ENCODE measurements at places on chromosomes 1 and 21.

GRCh38 chr1:172401477-172401876 lies 19.0 kb upstream of the C1orf105 start:
- no peak for DNase-seq

GRCh38 chr1:82160036-82160435 lies 359.3 kb downstream of the ADGRL2 start:
- DNase-seq: no peak

- DNase-seq: no peak
Measured at GRCh38 chr1:156500543-156500792, at the start of gene MEF2D. MEF2D (minus strand) TSS chr1:156500775; CDS start chr1:156483292, 17,483 bp downstream.

- DNase-seq: no peak
Measured at GRCh38 chr1:174413632-174414031, 34.1 kb upstream of the GPR52 start.

DNA sequence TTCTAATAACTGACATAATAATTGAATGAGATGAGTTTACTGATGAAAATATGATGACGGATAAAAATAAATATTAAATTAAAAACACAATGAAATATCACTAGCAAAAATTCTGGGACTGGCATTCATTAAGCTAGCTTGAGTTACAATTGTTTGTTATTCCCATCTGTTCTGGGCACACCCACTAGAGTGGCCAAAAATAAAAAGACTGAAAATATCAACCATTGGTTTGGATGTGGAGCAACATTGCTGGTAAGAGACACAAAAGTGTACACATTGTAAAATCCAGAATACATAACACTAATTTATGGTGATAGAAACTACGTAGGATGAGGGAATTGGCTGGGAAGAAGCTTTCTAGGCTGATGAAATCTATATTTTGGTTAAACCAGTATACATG lies 9.6 kb upstream of the NEK7 start:
- no peak for DNase-seq

- no peak for DNase-seq
Measured at GRCh38 chr1:204104331-204105130, 31.6 kb downstream of the SOX13 start.

- no peak for DNase-seq
Measured at GRCh38 chr1:10795276-10796021, 997 bp downstream of the CASZ1 start.

Measured in activated CD4-positive, CD25-positive, alpha-beta regulatory T cell treated with anti-CD3 and anti-CD28 coated beads, Interleukin-2, amount 50 U/mL, for 16 hours (primary cell).